ENCODE measurements at places on chromosomes 3 and 15. TPM values are rescaled to one million over a fixed set of nuclear protein-coding genes. Genes with fewer than 3 reads are reported as not detected.

GRCh38 chr3:188082450-188082849, 71.5 kb upstream of the LPP start:
- DNase-seq, result no peak

DNA sequence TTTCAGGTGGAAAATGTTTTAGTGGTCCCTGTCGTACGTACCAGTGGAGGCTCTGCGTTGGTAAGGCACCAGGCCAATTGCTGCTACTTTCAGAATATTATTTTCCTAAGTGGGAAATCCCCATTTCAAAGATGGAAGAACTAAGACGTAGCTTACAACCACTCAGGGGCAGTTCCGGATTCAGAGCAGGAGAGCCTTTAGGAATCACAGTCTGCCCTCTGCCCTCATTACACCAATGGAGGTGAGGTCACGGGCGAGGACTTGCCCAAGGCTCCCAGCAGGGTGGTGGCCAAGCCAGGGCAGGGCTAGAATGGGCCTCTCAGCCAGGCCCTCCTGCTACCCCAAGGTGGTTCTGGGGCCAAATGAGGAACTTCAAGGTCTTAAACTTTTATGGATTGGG, 72.6 kb downstream of the RASGRF1 start:
- DNase-seq, result no peak

DNA sequence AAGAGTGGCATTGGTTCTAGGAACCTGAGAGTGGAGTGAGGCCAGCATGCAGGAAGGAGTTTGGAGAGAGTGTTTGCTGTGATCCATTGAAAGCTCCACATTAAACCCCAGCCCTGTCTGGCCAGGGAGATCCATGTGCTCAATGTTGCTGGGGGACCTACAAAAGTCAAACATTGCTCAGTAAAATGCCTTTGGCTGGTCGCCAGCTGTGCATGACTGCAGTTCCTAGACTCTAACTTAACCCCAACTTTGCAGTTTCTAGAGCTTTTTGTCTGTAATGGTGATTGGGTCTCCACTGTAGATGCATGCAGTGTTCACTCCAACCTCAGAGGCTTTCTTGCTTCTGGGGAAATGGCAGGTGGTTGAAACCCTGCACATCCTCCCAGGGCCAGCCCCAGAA, 99.7 kb upstream of the ABHD17C start:
- DNase-seq, result peak; percentile 68

GRCh38 chr3:25689226-25689625, 24.5 kb upstream of the TOP2B start:
- no peak for DNase-seq

DNA sequence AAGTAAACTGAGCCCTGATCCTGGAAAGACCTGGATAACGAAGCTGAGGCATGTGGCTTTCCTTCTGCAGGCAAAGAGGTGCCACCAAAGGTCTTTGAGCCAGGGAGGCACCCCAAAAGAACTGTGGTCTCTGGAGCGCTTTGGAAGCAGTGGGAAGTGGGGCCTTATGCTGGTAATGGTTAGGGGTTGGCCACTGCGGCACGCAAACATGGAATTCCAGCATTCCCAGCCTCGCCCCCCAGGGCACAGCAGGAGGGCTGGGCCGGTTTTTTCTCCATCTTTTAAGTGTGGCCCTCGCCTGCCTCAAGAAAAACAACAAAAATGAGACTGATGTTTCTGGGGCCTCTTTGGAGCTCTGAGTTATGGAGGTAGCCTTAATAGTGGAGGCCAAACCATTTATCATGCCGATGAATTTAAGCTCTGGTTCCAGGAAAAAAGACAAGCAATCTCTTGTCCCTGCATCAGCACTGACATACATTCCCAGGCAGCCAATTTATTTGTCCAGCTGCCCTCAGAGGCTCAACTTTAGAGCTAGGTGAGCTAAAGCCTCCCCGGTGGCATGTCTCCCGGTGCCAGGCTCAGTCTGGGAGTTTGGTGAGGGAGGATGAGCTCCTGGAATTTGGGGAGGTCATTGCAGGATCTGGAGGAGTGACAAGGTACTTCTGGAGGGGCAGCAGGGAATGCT, 109.0 kb downstream of the TLE3 start:
- no peak for DNase-seq

DNA sequence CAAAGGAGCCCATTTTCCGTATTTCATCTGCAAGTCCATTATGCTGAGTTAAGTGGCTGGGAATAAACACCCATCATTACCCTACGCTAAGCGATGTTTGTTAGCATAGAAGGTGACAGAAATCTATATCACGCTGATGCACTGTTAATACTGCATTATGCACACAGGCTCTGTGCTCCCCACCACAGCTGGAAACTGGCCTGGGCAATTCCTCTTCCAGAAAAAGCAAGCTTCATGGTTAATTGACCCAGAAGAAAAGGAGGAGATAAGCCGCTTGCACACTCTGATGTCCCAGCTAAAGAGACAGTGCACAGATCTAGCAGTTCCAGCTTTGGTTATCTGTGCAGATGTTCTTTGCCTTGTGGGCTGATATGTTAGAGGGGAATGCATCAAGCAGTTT, 232.6 kb downstream of the NTRK3 start:
- DNase-seq, result no peak

GRCh38 chr3:139434764-139435307, 41.5 kb downstream of the RBP2 start:
- DNase-seq, result no peak

DNA sequence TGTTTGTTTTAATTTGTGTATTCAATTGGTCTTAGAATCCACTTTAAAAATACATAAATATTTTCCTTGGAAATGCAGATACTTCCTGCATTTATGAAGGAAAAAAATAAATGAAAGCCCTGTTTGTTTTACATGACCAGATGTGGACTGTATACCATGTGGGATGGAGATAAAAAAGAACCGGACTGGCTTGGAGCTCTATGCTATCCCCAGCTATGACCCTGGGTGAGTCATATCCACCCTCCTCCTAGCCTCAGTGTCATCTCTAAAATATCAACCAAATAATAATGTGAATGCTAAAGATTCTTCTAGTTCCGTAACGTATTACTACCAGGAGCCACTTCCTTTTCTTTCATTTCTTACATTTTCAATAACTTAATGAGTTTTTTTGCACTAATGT, 44.5 kb upstream of the PDZRN3 start:
- DNase-seq, result no peak

- DNase-seq, result no peak
These were observed 30.8 kb downstream of the LRRC28 start for GRCh38 chr15:99282121-99282520.

DNA sequence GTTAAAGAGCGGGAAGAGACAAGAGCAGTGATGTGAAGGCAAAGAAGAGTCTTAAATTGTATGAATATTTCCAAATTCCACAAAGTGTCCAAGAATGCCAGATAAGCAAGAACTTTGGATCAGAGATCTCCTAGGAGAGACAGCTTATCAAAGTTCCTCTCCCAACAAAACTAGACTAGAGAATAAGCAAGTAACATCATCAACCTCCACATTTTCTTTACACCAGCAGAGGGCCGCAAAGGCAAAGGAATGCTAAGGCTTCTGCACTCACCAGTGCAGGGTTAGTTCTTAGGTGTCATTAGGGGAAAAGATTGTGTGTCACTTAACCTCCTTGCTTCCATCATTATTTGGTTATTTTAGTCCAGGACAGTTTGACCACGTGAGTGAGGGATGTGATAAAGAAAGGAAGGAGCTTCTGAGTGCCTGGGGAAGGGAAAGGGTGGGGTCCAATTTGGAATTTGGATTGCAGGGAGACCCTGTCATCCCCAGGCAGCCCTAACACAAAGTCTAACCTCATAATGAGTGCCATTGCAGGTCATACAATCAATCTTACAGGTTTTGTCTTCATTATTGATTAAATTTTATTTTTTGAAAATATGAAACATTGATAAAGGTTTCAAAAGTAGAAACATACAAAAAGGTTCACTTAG, 7.5 kb upstream of the CMTM6 start:
- DNase-seq, result no peak

- DNase-seq, result no peak
These were observed 742.3 kb upstream of the CBLB start for GRCh38 chr3:106611116-106611515.

DNA sequence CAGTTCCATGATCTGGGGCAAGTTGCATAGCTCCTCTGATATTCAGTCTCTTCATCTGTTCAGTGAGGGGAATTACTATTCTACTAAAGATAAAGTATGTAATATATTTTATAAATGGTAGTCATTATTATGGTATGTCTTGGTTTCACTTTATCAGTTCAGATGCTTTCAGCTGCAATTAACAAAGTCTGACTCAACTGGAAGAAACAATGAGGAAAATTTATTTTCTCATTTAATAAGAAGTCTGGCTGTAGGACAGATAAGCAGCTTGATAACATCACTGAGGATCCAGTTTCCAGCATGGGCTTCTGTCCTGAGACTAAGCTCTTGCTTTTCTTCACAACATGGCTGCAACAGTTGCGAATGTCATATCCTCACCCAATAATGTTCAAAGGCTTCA, 354.3 kb upstream of the TRIM42 start:
- no peak for DNase-seq

DNA sequence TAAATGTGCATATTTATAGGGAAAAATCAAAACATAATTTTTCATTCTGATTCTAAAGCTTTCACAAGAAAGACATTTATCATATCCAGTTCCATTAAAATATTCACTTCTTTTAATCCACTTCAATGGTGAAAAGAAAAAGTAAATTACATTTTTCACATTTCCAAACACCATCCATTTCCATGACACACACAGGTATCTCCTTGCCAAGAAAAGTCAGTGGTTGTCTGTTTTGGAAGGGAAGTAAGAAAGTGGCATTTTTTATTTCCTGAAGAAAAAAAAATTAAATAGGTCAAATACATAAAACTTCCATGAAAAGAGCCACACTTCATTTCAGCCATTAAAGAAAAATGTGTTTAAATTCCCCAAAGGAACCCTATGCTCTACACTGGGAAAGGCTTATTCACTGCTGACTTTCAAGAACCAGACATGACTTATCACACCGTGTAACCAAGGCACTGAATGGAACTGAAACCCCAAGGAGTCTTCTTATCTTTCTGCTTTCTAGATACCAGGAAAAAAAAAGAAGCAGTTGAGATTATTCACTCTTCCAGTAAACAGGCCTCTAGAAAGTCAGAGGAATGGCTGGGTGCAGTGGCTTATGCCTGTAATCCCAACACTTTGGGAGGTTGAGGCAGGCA, 44.5 kb downstream of the OSBPL10 start:
- no peak for DNase-seq

DNA sequence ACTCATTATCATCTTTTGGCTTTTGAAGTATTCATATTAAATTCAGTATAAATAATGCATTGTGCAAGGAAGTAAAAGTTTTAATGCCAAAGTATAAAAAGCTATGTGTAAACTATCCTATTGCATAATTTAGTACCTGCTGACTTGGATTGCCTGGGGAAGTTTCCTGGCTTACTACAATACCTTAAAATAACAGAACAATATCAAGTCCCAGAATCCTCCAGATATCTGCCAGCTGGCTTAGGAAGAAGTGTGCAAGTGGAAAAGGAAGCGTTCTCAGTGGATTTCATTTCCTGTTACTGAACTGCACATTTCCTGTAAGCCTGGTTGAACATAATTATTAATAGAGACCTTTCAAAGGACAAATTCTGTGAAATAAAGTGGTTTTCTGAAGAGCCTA, 236.7 kb downstream of the ADAMTSL3 start:
- no peak for DNase-seq

DNA sequence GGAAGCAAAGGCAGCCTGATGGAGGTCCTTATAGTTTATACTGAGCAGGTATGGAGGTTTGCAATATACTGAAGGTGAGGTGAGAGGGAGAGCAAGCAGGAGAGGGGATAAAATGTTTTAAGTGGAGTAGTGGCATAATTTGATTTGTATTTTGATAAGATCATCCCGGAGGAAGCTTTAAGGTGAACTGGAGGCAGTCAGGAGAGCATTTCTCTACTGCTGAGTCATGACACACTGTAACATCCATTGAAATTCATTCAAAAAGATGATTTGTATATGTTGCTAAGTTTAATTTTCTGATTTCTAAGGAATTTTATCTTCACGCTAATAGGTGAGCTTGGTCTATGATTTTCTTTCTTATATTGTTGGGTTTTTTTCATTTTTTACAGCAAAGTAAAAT, 81.4 kb downstream of the SERPINI1 start:
- DNase-seq, result no peak

- peak; percentile 43 for DNase-seq
These were observed 59.8 kb downstream of the EXOG start for GRCh38 chr3:38555926-38556325.

DNA sequence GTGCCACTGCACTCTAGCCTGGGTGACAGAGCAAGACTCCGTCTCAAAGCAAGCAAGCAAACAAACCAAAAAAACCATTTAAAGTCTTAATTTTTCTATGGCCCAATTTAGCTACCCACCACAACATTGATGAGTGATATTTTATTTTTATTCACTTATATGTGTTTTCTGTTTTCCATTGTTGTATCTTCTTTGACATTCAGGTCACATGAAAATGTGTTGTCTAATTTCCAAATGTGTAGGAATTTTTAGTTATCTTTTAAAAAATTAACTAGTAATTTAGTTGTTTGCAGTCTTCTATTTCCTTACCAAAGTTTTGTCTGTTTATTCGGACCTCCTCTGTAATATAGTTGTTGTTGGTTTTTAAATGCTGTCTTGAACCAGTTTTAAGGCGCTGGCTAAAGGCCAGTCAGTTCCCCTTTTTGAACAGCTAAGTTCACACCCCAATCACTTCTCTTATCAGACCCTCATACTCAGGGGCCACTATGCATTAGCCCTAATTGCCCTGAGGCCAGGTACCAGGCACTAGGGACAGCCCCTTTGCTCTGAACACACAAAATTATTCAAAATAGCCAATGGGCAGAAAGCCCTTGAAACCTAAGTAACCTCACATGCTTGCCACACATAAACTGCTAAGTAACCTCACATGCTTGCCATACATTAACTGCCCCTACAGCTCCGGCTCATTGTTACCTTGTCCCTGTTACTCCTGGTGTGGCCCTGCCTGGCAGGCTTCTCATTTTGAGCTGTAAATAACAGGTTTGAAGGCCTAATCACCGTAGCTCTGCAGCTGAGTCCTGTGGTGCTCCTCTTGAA, 4.3 kb upstream of the CCR4 start:
- no peak for DNase-seq

- DNase-seq, result no peak
These were observed 28.4 kb downstream of the OXSM start for GRCh38 chr3:25818335-25818734.

- DNase-seq, result no peak
These were observed 73.5 kb upstream of the CSPG5 start for GRCh38 chr3:47652142-47652541.

ACAN gene
- 1.4 TPM for total RNA-seq

PAK6 gene
- 0.26 TPM for total RNA-seq

DNAH12 gene
- total RNA-seq, result 0.06 TPM

TRIM71 gene
- total RNA-seq, result not detected

ATP13A4 gene
- total RNA-seq, result not detected

AQP9 gene
- 21.1 TPM for total RNA-seq

ARL13B gene
- total RNA-seq, result 10.0 TPM
